ENCODE measurements at places on chromosomes 16 and 17.

DNA sequence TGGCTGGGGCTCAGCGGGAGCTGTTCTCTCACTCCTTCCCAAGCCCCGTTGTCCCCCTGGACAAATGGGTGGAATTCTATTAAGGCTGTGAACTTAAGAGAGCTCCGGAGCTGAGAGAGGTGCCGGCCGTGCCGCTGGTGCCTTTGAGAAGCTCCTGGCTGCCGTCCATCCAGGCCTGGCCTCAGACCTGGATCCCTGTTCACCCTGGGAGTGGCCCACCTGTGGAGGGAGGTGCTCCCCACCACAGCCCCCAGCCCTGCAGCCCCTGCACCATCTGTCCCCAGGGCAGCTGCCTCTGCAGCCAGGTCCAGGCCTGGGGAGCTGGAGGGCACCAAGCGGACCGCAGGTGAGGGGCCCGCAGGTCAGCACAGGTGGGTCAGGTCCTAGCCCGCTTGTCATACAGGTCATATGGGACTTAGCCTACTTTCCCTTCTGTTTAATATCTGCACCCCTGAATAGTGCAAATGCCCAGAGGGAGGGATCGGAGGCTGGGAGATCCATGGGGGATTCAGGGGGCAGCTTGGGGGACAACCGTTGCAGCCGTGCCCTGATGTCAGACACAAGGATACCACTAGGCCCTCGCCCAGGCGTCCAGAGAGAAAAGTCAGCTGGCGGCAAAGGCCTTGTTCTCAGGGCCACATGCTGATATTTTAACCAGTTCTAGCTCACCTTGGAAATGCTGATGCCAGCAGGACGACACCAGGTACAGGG is 15.2 kb upstream of the METRNL start:
- DNase-seq = no peak

DNA sequence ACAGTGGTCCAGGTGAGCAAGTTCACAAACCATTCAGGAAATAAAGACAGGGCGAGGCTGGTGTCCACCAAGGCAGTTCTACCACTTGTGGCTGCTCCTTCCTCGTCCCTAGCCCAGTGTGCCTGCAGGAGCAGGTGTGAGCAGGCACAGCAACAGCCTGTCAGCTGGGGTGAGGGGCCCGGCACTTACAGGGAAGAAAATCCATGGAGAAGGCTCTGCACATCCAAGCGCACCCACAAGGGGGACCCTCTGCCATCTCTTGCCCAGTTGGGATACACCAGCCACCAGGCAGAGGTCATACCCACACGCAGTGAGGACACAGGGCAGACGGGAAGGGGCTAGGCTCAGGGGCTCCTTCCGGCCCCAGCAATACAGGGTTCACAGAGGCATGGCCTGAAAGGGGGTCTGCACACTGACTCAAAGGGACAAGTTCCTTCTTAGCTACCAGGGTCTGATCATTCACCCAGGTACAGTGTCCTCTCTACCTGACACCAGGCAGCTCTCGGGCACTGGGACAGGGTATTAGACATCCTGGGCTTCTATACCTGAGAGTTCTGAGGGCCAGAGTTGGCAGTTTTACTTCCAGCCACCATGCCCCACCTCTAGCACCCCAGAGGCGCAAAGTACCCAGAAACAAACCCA is 27.0 kb downstream of the CDIP1 start:
- DNase-seq = no peak

GRCh38 chr17:8277317-8277716 is 11.2 kb upstream of the RANGRF start:
- DNase-seq = no peak

- no peak for DNase-seq
Measured at GRCh38 chr17:75039238-75039637, 7.5 kb downstream of the ATP5PD start.

DNA sequence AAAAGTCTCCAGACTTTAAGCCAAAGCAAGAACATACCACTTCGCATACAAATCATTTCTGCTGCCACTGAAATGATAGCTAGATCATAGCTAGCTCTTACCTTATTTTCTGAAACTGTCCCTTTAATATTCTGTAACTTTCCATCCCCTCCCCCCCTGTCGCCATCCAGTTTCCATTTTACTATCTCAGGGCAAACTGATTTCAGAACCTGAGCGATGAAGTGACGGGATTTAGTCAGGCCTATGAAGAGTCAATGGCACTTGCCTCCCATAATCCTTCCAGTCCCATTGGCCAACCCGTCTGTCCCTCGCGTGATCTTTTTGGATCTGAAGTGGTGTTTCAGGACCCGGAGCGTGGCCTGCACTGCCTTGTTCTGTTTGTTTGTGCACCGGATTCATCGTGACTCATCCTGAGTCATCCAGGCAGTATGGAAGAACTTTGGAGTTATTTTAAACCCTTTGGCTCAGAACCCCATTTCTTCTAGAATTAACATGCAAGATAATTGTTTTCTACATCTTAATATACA is 199.8 kb upstream of the CHMP6 start:
- DNase-seq = peak; percentile 44

DNA sequence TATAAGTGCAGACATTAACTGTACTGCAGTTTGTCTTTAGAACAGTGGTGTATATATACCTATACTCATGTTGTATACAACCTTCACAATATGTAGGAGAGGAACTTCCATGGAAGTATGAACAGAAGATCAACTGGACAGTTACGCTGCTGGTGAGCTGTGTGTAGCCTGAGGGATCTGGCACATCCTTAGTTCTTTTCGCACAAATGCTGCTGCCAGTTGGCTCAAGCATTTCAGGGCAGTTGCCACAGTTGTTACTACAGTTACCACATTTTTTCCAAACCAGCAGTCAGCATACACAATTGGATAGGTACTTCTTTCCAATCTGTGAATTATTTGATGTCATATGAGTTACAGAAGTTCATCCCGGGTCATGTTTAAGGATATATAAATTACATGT is 539.6 kb upstream of the HSBP1 start:
- no peak for DNase-seq

DNA sequence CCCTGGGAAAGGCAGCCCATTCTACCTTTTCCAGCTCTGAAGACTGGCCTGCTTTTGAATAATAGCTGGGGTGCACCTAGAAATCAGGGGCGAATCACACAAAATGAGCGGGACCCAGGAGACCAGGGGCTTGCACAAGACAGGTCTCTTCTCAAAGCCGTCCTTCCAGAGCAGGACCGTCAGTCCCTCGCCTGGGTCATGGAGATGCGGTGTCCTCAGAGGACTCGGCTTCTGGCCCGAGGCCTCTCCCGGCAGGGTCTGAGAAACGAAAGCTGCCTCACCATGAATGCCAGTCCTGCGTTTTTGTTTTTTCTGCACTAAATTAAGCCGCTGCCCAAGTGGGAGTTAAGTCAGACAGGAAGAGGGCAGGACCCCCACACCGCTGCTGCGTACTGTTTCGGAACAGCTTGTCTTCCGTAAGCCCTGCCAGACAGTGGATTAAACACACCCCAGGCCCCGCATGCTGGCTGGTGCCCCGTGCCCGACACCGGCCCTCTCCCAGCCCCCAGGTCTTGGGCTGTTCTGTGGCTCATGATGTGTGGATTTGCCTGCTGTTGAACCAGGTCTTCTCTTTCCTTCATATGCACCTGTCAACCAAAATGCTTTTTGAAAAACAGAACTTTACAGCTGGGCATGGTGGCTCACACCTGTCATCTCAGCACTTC is 142.1 kb upstream of the RPH3AL start:
- no peak for DNase-seq

- no peak for DNase-seq
Measured at GRCh38 chr16:17983847-17984639, 352.5 kb downstream of the NPIPA8 start.

DNA sequence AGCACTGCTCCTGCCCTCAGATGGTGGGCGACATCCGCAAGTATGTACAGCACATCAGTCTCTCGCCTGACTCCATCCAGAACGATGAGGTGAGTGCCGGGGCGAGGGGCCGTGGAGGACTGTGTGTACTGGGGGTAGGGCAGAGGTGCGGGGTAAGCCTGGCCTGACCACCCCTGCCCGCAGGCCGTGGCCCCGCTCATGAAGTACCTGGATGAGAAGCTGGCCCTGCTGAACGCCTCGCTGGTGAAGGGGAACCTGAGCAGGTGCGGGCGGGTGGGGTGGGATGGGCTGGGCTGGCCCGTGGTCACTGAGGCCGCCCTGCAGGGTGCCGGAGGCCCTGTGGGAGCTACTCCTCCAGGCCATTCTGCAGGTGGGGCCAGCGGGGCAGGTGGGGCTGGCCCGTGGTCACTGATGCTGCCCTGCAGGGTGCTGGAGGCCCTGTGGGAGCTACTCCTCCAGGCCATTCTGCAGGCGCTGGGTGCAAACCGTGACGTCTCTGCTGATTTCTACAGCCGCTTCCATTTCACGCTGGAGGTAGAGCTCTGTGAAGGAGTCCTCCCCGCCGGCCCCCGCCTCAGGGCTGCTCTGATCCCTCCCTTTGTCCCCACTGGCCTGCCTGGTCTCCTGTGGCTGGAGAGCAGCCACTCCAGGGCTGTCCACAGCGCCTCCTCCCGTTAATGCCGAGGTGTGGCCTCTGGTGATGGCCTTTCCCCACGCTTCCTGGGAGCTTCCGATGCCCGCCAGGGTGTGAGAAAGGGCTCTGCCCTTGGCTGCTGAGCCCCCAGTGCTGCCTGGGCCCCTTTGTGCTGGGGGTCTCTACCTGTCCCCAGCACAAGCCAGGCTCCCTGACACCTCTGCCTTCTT is 5.0 kb downstream of the TSR3 start:
- no peak for DNase-seq

DNA sequence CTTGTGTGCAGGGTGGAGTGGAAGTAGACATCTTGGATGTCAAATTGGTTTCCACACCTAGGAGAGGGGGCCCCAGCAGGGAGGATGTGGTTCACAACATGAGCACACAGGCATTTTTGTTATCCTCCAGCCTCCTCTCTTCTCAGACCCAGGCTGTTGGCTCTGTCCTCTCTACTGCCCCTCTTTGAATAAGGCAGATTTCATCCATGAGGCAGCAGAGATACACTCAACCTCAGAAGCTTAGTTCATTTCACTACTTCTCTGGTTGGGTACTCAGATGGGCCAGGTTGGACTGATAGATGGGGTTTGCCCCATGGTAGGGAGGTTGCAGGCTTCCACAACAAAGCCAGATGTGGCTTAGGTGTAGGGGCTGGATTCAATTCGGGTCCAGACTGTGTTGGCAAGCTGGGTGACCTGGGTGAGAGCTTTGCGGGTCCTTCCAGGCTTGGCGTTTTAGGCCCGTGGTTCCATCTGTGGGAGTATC is 22.2 kb upstream of the NFATC3 start:
- DNase-seq = no peak

GRCh38 chr17:17073581-17074403 is 31.5 kb downstream of the MPRIP start:
- DNase-seq = no peak

- peak; percentile 56 for DNase-seq
Measured at GRCh38 chr17:44522883-44523671, 19.9 kb upstream of the GPATCH8 start.

DNA sequence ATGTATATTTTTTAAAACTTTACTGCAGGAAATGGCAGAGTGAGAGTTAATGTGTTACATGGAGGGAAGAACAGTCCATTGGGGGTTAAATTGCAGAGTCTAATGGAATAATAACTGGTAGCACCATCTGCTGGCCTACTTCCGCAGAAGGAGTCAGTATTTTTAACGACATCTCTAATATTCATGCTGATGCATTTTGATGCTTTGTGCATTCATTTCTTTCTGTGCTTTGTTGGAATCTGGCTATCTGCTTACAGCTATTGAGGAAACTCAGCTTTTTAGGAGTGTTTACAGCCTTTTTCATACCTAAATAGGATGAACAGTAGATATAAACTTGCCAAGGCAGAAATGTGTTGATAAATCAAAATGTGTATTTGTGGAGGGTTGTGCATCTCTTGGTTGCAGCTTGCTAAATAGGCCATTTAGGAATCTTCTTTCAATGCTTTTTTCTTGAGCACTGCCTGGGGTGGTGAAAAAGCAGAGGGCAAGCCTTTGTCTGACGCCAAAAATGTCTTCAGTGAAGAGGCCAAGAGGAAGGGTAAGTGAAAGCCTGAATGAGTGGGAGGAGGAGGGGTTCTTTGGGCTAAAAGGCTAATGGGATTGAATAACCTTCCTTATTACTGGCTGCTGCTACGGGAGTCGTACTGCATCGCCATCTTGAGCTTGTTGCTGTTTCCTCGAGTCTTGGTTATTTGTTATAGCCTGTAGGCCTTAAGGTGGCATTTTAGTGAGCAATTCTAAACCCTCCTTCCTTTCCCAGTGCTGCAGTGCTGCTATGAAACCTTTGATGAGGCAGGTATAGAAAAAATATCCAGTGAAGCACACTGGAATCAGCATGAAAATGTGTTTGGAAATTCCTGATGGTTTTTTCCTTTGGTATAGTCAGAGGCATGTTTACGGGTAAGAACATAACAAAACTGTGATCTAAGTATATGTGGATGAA is 153.3 kb downstream of the CHD9 start:
- no peak for DNase-seq

DNA sequence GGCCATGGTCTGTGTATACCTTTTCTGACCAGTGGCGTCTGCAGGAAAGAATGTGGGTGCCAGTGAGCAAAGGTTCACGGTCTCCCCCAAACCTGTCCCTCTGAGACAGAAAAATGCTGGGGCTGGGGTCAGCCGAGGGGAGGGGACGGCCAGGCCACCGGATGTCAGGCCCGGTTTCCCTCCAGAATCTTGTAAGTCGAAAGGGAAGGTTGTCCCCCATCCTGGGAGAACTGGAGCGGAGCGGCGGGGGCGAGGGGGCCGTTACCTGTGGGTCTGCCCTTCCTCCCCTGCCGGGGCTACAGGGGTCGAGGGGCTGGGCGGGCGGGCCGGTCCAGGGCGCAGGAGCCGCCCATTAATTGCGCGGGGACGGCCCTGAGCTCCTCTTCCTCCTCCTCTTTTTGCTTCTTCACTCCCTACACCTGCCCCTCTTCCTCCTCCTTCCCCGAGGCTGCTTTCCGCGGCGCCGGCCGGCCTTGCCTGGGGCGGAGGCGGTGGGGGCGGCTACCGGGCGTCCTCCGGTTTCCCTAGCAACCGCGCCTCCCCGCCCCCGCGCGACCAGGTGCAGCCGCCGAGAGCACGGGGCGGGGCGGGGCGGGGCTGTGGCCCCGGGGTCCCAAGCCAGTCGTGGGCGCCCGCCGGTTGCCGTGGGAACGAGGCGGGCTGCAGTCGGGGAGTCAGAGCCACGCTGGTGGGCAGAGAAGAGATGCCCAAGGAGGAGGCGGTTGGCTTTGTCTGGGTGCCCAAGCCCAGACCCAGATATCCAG is at the start of gene MARCHF10:
Gene MARCHF10, minus strand, starts transcription at position 503 of the 764 bp plus-strand sequence. CDS start 6,579 bp downstream, outside the sequence.
- peak; percentile 49 for DNase-seq

GRCh38 chr16:11914210-11915113 is 1.3 kb downstream of the GSPT1 start:
- DNase-seq = peak; percentile 27

- DNase-seq = peak; percentile 39
Measured at GRCh38 chr17:35460354-35460851, 11.8 kb upstream of the SLFN13 start.

DNA sequence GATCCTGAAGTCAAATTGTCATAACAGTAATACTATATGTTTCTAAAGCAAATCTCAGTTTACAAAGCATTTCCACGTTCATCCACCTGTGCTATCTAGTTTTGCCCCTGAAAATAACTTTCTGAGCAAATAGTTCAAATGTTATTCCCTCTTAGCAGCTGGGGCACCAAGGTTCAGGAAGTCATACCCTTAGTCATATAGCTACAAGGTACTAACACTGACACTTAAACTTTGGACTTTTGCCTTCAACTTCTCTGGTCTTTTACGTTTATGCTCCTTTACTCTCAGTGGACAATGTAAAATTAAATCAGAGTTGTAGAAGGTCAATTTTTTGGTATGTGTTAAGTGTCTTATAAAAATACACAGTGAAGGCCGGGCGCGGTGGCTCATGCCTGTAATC is 33.0 kb downstream of the COX11 start:
- DNase-seq = no peak
